Activated CD8-positive, alpha-beta memory T cell treated with anti-CD3 and anti-CD28 coated beads for 1 hour (primary cell): ENCODE measurements at places on chromosomes 1 and 21.

DNA sequence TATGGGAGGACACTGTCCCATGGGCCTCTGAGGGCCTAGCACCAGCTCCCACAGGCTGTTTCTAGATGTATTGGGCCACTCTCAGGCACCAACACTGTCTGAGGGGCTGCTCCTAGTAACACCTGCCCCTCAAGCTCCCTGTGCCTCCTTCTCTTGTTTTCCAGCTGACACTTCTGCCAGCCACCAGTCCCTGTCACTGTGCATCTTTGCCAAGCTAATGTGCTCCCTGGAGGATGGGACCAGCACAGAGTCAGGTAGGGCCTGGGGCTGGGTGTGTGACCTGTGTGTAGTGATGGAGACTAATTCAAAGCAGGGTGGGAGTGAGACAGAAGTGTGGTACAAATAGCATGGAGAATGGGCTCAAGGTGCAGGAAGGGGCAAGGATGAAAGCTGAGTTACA lies 29.4 kb upstream of the MAGOH start:
- no peak for DNase-seq

DNA sequence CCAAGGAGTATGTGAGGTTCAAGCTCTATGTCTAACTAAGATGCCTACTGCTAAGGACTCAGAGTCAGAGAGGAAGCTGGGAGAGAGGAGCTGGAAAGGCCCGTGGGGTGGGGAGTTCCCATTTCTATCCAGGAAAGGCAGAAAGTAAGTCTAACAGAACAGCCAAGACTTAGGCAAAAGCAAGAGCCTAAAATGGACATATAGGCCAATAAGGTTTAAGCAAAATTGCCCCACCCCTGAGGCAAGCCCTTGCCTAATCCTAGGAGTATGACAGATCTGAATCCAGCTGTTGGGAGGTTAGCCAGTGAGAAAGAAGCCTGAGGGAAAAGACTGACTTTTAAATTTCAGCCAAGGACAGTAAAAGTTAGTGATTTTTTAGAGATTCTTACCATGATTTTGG lies 1.6 kb upstream of the KLHDC9 start:
- no peak for DNase-seq

GRCh38 chr1:15701784-15702183 lies 17.7 kb downstream of the PLEKHM2 start:
- DNase-seq: no peak

DNA sequence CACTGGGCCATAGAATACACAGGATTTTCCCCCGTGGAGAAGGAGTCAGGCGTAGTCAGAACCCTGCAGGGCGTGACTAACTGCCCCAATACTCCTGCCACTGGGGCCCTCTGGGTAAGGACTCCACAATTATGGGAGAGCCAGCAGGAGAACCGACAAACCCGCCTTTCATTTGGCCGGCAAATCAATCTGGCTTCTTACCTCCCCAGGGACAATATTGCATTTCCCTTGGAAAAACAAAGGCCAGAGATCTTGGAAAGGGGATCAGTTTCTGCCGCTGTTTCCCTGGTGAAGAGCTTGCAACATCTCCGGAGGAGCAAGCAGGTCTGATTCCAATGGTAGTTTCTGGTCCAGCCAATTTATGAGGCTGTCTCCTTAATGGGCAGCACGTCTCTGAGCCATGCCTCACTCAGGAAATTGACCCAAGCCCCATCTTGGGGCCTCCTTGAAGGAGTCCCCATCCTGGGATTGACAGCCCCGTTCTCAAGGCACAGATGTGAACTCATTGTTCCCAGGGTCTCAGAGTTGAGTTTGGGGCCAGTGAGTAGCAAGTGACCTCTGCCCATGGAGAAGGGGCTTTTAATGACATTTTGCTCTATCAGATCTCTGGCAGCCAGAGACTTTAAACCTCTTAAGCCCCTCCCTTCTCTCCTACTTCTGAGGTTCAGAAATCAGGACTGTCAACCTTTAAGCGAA lies 4.3 kb downstream of the TRABD2B start:
- DNase-seq: no peak

DNA sequence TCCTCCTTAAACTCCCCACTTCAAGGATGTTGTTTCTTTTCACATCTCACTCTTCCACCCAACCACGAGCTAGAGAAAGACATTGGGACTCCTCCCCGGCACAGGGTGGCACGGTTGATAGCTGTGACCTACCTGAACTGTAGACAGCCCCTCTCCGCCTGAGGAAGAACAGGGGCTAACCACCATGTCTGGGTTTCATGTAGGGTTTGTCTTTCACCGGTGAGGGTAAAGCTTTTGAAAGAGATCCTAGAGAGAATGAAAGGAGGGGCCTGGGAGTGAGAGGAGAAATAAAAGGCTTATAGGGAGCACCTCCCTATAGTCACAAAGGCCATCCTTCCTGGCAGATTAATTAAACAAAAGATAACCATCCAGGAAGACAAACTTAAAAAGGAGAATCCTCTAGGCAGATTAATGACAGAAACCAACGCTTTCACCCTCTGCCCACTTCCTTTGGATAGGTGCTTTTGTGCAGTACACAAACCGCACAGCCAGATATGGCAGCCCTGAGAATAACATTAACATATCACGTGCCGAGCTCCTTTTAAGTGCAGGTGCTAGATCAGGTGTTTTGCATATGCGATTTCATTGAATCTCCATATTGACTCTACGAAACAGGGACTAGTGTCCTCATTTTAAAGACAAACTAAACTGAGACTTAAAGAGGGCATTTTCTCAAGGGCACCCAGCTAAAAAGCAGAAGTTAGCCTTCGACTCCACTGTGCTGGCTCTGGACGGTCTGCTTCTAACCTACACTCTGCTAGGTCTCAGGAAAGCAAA lies 178.1 kb upstream of the RUNX1 start:
- no peak for DNase-seq

- no peak for DNase-seq
Measured at GRCh38 chr21:41745971-41746743, 20.7 kb downstream of the RIPK4 start.

- no peak for DNase-seq
Measured at GRCh38 chr1:104163912-104164476, 414.3 kb downstream of the AMY1C start.

DNA sequence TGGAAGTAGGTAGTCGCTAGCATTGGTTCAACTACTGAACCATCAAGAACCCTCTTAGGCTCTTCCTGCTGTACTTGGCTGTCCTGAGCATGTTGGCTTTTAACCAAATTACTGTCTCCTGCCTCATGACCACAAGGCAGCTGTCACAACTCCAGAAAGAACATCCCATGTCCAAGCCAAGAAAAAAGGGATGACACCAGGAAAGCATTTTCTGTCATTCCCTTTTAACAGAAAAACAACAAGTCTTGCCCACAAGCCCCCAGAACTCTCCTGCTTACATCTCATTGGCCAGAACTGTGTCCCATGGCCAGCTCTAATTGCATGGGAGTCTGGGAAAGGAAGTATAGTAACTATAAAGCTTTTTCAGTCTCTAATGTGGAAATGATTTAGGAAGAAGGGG lies 2.4 kb upstream of the RNU5D-1 start:
- DNase-seq: no peak

DNA sequence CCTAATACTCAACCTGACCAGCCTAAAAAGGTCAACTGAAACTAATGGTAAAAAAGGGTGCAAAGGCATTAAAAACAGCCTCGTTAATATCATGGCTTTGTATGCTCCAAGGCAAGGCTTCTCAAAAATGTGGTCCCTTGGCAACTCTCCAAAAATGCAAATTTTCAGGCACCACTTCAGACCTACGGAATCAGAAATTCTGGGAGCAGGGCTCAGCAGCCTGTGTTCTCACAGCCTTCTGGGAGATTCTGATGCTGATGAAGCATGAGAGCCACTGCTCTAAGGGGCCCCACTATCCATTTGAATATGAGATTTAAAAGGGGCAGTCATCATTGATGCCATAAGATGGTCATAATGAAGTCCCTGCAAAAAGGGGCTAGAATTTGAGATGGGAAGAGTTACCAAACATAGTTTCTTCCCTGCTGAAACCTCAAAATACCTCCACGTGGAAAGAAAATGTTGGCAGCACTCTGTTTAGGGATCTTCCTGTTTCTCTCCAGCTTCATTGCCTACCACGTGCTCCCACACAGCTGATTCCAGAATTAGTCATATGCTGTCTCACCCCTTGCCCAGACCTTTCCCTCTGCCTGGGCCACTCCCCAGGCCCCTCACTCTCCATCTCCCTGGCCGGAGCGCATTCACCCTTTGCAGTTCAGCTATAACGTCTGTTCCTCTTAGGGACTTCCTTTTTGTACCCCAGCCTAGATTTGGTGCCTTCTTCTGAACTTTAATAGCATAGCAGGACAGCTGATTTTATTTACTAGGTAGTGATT lies 46.7 kb downstream of the PHC2 start:
- no peak for DNase-seq

DNA sequence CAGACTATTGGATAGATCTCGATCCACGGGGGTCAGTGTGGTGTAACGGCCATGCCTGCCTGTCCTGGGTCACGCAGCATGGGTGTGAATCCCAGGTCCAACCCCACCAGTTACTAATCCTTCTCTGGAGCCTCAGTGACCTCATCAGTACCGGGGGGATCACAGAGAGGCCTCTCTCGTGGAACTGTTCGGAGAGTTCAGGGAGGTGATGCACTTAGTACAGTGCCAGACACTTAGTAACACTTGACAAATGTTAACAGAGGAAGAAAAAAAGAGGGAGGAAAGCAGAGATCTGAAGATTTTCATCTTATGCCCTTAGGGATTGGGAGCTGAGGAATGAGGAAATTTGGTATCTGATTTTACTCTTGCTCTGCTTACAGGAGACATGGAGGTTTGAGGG lies 2.9 kb downstream of the ABCA4 start:
- no peak for DNase-seq

DNA sequence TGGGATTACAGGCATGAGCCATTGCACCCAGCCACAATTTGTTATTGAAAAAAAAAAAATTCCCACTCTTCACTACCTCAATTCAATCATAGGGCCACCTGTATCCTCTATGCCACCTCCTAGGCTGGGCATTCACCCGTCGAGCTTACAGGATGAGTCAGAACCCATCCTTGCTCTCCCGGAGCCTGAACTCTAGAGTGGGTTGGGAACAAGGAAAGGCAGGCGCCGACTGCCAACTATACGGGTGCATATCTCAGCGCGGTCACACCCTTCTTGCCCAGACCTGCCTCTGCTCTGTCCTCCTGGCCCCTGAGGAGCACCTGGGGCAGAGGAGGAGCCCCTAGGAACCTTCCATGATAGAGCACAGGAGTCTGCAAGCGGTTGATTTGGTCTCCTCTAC lies 21.4 kb upstream of the LBR start:
- DNase-seq: no peak

DNA sequence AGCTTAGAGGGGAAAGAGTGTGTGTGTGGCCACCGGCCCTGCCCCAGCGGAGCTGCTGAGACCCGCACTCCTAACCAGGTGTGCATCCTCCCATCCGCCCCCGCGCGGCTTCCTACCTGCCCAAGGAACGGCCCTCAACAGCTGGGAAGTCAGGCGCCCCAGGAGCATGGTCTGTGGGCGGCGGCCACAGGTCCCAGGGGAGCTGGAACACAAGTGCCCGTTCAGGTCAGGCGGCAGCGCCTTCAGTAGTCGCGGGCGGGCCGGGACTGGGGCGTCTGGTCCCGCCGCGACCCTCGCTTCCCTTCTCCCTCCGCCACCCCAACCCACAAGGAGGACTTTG lies 448 bp downstream of the AURKAIP1 start:
- DNase-seq: no peak

DNA sequence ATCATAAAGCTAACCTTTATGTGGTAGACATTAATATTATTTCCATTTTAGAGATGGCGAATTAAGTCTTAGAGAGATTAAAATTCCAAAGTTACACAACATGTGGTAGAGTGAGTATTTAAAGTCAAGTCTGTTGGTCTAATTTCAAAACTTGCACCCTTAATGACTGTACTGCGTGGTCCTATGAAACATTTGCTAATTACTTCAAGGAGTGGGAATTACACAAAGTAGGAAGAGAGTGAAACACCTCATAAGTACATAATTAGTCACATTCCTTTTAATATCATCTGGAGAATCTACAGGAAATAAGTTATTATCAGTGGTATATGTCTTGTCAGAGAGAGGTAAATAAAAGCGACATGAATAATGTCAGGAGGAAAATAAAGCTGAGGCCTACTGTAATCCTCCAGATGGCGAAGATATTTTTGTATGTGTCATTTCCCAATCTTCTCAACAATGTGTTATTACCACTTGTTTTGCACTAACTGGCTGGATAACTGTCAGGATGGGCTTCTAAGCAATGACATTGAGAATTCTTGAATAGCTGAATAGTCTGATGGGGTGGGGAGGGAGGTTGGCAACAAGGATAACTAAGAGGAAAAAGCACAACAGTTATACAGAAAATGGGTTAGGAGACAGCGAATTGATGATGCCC lies 95.5 kb downstream of the TNFSF18 start:
- no peak for DNase-seq

GRCh38 chr1:33365560-33365997 lies 44.7 kb upstream of the A3GALT2 start:
- no peak for DNase-seq

GRCh38 chr1:231693361-231694074 lies 66.9 kb downstream of the DISC1 start:
- no peak for DNase-seq

DNA sequence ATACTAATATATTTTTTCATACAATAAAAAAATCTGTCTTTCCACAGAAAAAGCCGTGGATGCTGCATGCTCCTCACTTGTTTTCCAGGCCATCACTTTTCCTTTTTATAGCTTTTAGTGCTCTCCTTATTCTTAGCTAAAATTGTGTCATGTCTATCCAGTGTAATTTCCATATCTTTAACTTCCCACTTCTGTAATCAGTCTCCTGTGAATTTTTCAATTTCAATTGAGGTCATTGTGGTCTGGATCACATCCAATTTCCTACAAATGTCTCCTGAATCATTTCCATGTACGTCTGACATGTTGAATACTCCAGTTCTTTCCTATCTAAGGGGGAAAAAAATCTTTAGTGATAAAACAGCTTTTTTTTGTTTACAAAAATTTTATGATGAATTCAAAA lies 838.2 kb upstream of the B3GALT2 start:
- DNase-seq: no peak

- peak; percentile 3 for DNase-seq
Measured at GRCh38 chr1:145690587-145691558, 16.3 kb downstream of the PDZK1 start.

- no peak for DNase-seq
Measured at GRCh38 chr1:107689733-107690132, 275.2 kb downstream of the VAV3 start.

- DNase-seq: no peak
Measured at GRCh38 chr1:8649027-8649426, 168.4 kb downstream of the RERE start.

DNA sequence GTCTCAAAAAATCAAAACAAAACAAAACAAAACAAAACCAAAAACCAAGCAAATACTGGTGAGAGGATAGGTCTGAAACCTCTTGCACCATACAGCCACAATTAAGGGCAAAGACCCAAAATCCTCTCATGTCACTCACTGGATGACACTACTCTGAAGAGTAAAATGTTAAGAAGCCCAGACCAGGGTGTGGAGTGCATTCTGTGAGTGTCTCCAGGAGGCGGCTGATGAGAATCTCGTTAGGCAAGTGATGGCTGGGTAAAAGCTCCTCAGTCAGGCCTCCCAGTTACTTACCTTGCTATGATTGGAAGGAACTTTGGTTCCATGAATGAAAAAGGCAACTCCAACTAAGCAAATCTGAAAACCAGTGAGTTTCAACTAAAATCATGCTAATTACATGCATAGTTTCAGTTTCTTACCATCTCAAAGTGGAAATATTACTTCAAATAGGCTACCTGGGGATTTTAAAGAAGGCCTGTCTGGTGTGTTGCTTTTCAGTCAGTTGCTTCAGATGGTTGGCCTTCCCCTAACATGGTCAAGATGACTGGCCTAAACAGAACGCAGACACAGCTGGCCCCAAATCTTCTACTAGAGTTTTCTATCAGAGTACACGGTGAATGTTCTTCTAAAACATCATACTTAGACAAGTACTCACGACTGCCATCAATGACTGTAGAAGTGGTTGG lies 95.1 kb downstream of the KIAA0319L start:
- no peak for DNase-seq
